ENCODE measurements at places on chromosomes 13 and 19.
A peak's percentile ranks its signal among the peaks of the same experiment; 100 is the strongest.

GRCh38 chr13:51800486-51800885 lies 3.5 kb downstream of the DHRS12 start:
- no peak for DNase-seq

DNA sequence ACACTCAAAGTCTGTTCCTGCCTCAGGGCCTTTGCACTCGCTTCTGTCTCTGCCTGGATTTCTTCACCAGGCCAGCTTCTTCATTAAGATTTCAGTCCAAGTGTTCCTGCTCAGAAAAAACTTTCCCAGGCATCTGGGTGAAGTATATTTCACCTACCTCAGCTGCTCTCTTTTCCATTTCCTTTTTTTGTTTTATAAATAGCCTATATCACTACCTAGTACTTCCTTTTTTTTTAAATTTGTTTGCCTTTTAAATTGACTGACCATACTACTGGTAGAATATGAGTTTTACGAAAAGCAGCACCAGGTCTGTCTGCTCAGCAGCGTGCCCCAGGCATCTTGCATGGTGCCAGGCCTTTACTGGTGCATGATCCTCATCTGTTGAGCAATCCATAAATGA lies 1064.4 kb downstream of the UQCRFS1 start:
- DNase-seq, result no peak

DNA sequence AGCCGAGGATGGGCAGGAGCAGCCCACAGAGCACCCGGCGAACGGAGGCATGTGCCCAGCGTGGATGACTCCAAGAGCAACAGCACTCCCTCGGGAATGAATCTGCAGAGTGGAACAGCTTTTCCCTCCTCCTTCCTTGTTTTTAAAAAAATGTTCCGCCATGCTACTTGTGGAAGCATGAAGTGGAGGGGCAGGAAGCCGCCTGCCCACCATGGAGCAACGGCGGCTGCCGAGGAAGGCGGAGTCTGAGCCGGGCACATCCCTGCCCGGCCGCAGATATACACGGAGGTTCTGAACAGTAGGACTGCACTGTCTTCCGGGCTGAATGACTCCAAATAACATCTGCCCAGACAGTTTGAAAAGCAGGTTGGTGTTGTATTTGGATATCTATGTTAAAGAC lies 65.2 kb downstream of the SOX1 start:
- no peak for DNase-seq

GRCh38 chr13:110536006-110536693 lies 25.4 kb downstream of the RAB20 start:
- no peak for DNase-seq

GRCh38 chr13:20397896-20398295 lies 127.8 kb downstream of the CRYL1 start:
- no peak for DNase-seq

DNA sequence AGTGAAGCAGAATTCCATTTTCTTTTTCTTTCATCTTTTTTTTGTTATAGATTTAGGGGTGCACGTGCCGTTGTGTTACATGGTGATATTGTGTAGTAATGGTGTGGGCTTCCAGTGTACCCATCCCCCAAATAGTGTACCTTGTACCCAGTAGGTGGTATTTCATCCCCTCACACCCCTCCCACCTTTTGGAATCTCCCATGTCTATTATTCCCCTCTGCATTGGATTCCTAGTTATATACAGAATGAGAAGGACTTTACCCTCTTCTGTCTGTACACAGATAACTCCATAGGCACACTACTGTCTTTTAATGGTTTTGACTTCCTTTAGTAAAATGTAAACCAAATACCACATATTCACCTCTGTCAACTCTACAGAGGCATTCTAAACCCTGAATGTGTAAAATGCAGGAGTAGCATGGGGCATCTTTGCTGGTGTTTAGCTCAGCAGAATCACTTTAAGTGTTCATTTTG lies 28.0 kb downstream of the FRY start:
- DNase-seq, result no peak

DNA sequence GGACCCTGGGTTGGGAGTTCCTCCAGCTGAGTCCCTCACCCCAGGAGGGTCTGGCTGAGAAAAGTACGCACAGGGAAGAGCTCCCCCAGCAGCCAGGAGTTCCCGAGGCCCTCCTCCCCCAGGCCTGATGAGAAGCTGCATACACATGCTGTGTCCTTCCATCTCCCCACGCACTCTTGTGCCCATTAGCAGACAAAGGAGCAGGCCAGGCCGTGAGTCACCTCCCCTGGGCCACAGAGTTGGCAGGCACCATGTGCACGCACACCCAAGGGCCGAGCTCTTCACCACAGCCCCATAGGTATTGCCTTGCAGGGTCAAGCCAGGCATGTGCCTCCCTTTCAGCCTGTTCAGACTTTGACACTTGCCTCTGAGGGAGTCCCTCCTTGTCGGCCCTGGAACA lies 17.5 kb downstream of the MAU2 start:
- no peak for DNase-seq

DNA sequence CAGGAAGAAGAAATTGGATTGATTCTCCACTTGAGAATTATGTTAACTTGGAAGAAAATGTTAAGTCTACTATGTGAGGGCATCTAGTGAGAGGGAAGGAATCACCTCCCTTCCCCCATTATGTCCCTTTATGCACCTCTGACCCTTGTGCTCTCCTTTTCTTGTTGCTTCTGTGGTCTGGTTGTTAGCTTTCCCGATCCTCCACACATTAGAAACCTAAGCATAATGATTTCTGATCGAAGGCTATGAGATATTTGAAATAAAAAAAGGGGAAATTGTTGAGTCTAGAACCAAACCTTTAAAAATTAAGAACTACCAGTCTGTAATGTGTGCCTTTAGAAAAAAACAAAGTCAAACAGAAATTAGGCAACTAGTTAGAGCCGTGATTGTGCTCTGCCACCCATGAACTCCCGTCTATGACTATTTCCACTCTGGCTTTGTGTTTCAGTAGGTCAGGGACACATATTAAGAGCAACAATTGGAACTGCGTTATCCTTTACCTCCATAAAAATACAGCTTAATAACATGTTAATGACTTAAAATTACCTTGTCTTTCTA lies 463 bp upstream of the GPC6 start:
- DNase-seq, result no peak

- DNase-seq, result no peak
These were observed 18.5 kb downstream of the KCNRG start for GRCh38 chr13:50033725-50034124.

GRCh38 chr13:46181840-46182490 lies at the start of gene LCP1:
Gene LCP1 (minus strand): TSS chr13:46182177. CDS start chr13:46159662, 22,515 bp downstream.
- peak; percentile 53 for DNase-seq

DNA sequence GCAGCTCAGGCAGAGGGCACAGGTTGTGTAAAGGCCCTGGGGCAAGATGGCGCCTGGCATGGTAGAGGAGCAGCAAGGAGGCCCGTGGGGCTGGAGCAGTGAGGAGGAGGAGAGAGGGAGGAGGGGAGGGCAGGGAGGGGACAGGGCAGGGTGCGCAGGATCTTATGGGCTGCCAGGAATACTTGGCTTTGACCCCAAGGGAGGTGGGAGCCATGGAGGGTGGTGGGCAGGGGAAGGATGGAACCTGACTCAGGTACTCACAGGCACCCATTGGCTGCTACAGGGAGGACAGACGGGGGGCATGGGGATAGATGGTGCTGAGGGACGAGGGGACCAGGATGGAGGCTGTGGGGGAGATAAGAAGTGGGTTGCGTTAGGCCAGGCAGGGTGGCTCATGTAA lies 3.3 kb downstream of the TNFAIP8L1 start:
- no peak for DNase-seq

- DNase-seq, result no peak
These were observed 1.7 kb upstream of the KLK12 start for GRCh38 chr19:51036519-51036918.

DNA sequence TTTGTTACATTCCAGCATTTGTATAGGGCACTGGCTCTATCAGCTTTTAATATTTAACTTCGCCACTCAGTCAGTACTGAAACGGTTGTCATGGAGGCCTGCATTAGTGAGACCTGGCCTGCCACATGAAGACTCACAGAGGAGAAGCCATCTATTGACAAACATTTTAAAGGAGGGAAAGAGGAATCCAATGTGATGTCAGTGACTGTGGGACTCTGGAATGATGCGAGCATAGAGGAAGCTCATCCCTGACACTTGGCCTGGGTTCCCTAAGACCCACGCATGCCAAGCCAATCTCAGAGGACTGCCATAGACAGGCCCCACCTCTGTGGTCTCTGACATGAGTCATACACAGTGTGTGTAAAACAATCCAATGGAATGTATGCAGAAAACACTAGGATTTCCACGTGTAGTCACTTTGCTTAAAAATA lies 7.9 kb upstream of the DPY19L3 start:
- no peak for DNase-seq

GRCh38 chr19:16021796-16022195 lies 54.5 kb upstream of the TPM4 start:
- no peak for DNase-seq

DNA sequence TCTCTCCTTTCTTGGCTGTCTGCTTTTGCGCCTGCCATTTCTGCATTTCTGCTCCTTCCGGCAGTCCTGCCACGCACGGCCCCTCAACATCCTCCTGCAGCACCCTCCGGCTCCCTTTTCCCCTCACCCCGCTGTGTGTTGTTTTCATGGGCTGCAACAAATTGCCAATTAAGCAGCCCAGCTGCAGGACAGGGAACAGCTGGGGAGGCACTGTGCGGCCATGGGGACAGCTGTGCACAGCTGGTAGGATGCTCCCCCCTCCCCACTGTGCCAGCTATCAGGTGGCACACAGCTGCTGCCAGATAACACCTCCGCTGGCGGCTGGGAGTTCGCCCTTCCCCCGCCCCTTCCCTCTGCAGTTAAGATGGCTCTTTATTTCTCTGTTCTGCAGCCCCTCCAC lies 25.4 kb downstream of the LYL1 start:
- DNase-seq, result no peak

- DNase-seq, result no peak
These were observed 72.0 kb upstream of the USP29 start for GRCh38 chr19:57047743-57048142.

DNA sequence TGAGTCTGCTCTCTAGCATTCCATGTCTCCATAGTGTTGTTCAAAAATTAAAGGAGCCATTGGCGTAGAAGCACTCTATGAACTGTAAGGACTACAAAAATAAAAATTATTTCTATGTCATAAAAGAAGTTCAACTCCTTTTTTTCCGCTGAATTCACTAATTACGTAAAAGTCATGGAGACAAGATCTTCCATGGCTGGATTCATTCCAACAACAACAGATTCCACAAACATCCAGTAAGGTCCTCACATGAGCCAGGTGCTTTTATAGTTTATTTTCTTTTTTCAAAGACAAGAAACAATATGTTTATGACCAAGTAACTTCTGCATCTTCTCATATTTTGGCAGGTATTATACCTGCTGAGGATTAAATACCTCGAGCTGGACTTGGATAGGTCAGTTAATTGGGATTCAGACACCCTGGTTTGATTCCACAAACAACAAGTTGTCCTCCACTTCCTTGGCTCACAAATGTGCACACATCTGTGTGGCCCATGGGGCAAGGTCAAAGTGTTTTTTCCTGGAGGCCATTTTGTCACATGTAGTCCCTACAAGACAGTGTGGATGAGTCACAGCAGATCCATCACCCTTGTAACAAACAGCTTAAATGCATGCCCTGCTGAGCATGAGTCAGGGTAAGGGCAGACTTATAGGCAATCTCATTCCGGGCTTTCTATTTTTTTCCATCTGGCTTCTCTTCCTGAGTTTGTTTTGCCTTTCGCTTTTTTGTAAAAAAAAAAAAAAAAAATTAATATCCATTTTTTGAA lies 475.6 kb downstream of the COG6 start:
- no peak for DNase-seq

- DNase-seq, result peak; percentile 57
These were observed 12.8 kb downstream of the LTBP4 start for GRCh38 chr19:40613690-40614621.

- DNase-seq, result no peak
These were observed 19.7 kb downstream of the CEACAM16 start for GRCh38 chr19:44718441-44719261.

DNA sequence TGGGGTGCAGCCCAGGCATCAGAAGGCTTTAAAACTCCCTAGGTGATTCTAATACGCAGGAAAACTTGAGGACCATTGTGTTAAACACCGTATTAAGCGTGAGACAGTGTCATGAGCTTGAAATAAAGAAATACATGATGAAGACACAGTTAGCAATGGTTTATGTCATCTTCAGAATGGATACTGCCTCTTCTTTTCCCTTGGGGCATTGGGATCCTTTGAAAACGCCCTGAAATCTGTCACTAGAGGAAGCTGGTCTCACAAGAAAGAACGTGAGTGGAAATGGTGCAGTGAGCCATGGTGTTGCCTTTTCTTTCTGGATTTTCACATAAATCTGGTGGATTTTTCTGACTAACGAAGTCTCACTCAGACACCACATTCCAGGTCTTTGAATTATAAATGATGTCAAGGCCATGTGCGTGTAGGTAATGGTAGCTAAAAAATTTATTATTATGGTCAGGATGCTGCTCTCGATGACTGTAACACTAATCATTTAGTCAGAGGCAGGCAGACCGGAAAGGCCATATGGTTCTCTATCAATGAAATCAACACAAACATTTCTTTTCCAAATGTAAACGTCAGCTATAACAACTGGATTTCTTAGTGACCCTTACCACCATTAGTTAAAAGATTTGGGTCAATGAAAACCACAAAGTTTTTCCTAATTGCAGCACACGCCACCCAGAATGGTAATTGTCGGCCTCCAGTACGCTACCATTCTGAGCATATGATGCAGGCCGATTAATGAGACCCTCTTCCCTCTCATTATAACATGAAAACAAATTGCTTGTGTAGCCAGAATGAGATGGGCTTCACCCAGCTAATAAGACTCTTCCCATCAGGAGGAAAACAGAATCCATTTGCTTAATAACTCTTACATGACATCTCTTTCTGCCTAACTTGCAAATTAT lies 105.6 kb downstream of the SLC7A1 start:
- no peak for DNase-seq

- no peak for DNase-seq
These were observed 774 bp upstream of the PPP2R1A start for GRCh38 chr19:52188822-52189734.

DNA sequence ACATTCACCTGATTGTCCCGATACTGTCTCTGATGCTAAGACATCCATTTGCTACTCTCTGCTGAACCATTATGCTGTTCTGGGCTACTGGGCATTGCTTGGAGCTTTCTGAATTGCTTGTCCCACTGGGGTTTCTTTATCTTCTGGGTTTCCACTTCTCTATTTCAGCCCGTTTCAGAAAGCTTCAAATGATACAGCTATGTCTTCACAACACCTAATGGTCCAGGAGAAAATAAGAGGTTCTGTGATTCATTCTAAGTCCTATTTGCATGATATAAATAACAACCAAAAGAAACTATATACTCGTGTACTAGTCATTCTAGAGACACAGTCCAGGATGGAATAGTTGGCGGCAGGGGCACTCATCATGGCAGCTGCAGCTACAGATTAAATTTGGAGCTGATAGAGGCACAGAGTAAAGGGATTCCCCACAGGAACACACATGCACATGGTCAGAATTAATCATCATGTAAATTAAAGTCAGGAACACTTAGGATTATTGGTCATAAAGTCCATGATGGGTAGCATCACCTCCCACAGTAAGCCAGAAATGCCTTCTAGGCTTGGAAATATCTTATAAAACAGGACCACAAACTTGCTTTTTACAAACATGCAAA lies 33.3 kb upstream of the SCEL start:
- DNase-seq, result no peak
